ENCODE measurements at places on chromosomes 13 and 19.

GRCh38 chr19:4088975-4089374, 22.3 kb upstream of the ZBTB7A start:
- DNase-seq, result no peak

- DNase-seq, result peak; percentile 62
These were observed at the start of gene GPI for GRCh38 chr19:34364830-34365462. GPI (plus strand) TSS chr19:34365196; CDS start chr19:34365267, 71 bp downstream.

DNA sequence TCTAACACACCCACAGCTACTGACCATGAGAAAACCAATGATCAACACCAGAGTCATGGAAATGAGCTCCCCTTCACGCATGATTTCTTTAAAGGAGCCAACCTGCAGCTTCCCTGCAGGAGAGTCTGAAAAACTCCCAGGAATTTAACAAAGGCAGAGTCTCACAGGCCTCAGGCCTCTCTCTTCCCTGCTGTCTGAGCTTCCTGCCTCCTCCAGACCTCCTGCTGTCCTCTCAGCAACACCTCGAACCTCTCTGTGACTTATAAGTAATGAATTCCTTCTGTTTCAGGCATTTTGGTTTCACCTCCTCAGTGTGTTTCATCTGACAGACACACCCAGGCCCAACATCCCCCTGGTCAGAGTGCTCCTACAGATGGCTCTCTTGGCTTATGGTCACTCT, 1044.4 kb downstream of the UQCRFS1 start:
- no peak for DNase-seq

- no peak for DNase-seq
These were observed 33.4 kb upstream of the KLF5 start for GRCh38 chr13:73025217-73026012.

- DNase-seq, result no peak
These were observed 120.6 kb upstream of the IRS2 start for GRCh38 chr13:109906976-109907375.

- DNase-seq, result no peak
These were observed 66.9 kb downstream of the ING1 start for GRCh38 chr13:110780422-110780821.

- no peak for DNase-seq
These were observed 16.1 kb downstream of the COL4A1 start for GRCh38 chr13:110290826-110291225.

GRCh38 chr19:55552620-55553019, 7.3 kb upstream of the SBK3 start:
- no peak for DNase-seq

DNA sequence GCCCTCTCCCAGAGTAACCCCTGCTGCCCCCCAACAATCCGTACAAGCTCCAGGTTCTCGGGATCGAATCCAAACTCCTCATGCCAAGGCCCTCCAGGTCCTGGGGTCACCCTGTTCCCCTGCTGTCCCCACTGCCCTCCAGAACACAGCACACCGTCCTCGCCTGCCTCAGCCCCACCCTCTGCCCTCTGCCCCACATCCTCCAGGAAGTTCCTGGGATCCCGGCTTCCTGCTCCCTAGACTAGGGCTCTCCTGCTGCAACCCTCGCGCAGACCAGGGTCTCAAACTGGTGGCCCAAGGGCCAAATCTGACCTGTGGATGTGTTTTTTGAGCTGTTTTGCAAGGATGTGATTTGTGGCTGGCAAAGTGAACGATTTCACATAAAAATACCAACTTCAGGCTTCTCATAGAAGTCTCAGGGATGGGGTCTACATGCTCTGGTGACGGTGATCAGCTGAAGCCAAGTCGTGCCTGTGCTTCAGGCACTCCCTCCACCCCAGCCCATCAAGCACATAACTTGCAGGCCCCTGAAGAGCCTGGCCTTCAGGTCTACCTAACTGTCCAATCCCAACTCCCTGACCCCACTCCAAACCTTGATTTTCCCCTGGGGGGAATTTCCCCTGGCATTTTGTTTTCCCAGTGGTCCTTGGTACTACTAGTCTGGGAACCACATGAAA, 1.8 kb downstream of the RABAC1 start:
- no peak for DNase-seq

GRCh38 chr13:109869312-109870237, 83.2 kb upstream of the IRS2 start:
- no peak for DNase-seq

DNA sequence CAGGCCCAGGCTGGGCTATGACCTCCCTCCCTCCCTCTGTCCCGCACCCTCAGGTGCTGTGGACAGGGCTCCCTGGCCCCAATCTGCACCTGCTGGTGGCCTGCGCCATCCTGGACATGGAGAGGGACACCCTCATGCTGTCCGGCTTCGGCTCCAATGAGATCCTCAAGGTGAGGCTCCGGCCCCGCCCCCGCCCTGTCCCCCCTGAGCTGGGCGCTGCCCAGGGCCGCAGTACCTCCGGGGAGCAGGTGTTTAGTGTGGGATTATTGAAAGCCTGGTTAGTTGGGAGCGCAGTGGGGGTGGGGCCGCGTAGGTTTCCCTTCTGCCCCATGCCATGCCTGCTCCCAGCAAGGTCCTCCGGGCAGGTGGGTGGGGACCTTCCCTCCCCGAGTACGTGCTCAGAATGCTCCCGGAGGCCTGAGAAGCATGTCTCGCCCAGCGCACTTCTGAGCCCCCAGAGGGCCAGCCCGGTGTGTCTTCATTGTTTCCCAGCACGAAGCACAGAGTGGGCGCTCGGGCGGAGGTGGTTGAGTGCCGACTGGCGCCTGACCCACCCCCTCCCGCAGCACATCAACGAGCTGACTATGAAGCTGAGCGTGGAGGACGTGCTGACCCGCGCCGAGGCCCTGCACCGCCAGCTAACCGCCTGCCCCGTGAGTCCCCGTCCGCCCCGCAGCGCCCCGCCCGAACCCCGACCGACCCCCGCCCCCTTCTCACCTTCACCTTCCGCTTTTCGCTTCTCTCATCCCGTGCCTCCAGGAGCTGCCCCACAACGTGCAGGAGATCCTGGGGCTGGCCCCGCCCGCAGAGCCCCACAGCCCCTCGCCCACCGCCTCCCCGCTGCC, 8.8 kb downstream of the IL4I1 start:
- DNase-seq, result no peak

DNA sequence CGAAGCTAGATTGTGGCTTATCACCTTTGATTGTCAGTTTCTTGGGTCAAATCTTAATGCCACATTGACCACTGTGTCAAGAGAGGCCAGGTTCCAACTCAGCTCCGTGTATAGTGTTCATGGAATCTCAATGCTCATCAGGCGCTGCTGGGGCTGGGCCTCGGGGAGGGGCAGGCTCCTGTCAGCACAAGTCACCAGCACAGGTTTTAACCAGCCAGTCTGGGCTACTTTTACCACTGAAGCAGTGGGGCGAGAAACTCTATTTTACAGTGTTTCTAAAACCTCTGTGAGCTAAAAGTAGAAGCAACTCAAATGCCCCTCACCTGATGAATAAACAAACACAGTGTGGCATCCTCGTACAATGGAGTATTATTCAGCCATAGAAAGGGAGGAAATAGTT, 118.7 kb upstream of the GJB6 start:
- no peak for DNase-seq

DNA sequence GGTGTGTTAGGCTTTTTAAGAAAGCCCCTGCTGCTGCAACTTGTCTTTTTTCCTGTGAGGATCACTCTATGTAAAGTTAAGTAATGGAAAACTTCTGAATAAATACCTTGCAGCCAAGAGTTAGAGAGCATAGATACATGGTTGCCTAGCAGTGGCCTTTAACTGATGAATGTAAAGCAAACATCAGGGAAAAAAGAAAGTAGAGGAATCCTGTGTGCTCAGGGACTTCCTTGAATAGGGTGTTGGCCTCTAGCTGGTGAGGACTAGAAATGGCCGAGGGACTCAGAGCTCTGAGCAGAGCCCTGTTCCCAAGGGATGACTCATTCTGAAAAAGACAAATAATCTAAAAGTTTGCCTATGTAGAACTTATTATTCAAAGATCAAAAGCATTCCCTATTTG, 135.7 kb downstream of the MIPEP start:
- no peak for DNase-seq

DNA sequence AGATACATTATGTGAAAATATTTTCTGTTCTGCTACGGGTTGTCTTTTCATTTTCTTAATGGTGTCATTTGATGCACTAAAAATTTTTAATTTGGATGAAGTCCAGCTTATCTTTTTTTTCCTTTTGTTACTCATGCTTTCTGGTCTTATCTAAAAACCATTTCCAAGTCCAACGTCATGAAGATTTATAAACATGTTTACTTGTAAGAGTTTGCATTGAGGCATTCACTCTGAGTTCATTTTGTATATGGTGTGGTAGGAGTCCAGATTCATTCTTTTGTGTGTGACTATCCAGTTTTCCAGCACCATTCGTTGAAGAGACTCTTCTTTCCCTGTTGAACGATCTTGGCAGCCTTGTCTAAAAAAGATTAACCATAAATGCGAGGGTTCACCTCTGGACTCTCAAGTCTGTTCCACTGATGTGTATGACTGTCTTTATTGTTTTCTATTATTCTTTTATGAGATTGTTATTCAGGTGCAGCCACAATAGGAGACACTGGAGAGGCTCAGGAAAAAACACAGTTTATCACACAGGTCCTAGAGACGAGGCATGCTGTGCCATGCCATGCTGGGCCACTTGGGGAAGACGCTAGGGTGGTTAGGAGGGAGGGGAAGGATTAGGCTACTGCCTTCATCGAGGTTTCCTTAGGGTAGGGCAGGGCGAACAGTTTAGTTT, 35.0 kb downstream of the NAA16 start:
- DNase-seq, result no peak

DNA sequence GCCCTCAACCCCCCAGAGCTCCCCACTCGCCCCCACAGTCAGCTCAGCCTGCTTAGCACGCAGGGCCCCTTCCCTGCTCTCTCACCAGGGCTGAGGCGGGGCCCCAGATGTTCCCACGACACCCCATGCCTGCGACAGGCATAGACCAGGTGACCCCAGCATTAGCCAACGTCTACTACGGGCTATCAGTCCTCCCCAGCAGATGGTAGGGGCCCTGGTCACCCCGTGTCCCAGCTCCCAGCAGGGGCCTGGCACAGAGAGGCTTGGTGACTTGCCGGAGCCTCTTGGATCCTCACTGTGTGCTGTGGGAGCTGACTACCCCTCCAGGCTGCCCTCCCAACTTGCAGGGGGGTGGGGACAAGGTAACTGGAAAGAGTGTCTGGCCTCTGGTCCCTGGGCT, 80.6 kb downstream of the KDM4B start:
- no peak for DNase-seq

- DNase-seq, result no peak
These were observed 11.3 kb upstream of the MKNK2 start for GRCh38 chr19:2062389-2062729.

DNA sequence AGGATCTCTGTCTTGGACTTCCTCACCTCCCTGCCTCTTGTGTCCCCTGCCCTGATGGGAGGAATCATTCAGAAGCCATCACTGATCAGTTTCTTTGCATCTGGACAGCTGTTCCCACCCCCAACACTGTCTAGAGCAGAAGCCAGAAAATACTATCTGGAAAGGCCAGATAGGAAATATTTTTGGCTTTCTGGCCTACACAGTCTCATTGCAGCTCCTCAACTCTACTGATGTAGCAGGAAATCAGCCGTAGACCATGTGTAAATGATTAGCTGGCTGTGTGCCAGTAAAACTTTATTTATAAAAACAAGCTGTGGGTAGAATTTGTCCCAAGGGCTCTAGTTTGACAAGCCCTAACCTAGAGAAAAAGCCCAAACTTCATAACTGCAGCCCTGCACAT, 5.6 kb downstream of the SIGLEC7 start:
- no peak for DNase-seq

DNA sequence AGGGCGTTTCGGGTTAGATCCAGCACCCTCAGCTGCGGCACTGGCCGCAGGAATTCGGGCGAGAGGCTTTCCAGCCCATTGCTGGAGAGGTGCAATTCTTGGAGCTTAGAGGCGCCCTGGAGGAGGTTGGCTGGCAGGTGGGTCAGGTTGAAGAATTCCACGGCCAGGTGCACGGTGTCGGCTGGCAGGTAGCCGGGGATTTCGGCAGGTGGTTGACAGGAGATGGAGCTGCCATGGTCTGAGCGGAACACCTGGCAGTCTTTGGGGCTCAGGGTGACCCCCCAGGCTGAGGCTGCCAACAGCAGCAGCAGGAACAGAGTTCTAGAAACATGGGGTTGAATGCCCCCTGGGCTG, 1.3 kb downstream of the LRG1 start:
- DNase-seq, result no peak

GRCh38 chr19:47508721-47509120, 6.1 kb downstream of the NAPA start:
- no peak for DNase-seq

DNA sequence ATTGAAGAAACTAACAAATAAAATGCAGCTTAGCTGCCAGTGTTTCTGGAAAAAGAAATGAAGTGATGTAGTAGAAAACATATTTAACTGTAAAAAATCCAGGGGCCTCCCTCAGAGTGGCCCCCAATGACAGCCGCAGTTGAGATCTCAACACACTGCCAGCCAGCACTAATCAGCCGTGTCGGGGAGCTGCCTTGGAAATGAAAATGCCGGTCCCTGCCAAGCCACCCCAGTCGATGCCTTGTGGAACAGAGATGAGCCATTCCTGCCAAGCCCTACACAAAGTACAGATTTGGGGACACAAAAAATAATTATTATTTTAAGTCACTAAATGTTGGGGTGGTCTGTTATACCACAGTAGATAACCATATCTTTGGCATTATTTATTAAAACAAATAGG, 1342.4 kb downstream of the EFNB2 start:
- no peak for DNase-seq

DNA sequence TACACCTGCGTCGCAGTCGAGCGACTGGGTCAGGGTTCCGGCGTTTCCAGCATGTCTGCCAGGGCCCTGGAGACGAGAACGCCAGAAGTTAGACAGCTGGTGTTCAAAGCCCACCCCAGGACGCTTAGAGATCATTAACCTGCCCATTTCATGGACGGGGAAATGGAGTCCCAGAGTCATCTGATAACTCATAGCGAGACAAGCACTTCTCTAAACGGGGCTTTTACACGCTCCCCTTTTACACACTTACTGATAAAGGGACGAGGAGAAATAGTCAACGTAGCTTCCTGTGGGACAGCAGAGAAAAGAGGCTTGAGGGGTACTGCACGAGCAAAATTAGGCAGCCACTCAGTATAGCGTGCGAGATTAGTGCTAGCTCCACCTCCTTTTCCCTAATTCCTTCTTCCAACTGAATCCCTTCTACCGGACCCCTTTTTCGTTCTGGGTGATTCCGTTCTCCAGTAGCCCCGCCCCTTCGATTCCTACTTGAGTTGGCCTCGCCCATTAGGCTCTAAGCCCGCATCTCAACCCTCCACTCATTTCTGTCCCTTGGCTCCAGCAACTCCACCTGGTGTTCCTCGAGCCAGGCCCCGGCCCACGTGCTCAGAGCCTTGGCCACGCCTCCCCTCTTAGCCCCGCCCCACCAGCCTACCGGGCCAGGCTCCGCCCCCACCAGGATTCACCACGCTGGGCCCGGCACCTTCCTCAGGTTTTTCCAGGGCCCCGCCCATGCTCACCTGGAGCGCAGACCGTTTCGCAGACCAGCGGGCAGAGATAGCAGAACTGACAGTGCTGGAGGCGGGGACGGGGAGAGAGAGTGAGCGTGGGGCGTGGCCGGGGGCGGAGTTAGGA, 3.7 kb downstream of the HRC start:
- DNase-seq, result no peak

DNA sequence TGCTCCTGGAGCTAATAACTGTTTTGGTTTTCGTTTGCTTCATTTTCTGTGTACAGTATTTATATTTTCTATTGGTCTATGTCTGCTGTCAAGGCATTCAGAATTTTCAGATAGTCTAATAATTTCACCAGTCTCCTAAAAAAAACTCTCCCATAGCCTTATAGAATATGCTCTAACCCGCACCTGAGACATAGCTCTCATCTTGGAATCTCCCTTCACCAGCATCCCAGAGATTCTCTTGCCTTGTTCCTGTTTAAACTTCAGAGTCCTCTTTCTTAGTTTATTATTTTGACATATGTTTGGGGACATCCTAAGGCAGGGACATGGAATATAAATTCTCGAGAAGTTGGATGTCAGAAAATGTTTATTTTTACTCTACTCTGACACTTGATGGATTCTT, 58.3 kb upstream of the MED4 start:
- DNase-seq, result no peak
